ENCODE measurements at places on chromosomes 2 and 18. TPM values are rescaled to one million over a fixed set of nuclear protein-coding genes. Genes with fewer than 3 reads are reported as not detected.

LRRTM1 gene
- total RNA-seq: not detected

MAP3K19 gene
- total RNA-seq: not detected

DNA sequence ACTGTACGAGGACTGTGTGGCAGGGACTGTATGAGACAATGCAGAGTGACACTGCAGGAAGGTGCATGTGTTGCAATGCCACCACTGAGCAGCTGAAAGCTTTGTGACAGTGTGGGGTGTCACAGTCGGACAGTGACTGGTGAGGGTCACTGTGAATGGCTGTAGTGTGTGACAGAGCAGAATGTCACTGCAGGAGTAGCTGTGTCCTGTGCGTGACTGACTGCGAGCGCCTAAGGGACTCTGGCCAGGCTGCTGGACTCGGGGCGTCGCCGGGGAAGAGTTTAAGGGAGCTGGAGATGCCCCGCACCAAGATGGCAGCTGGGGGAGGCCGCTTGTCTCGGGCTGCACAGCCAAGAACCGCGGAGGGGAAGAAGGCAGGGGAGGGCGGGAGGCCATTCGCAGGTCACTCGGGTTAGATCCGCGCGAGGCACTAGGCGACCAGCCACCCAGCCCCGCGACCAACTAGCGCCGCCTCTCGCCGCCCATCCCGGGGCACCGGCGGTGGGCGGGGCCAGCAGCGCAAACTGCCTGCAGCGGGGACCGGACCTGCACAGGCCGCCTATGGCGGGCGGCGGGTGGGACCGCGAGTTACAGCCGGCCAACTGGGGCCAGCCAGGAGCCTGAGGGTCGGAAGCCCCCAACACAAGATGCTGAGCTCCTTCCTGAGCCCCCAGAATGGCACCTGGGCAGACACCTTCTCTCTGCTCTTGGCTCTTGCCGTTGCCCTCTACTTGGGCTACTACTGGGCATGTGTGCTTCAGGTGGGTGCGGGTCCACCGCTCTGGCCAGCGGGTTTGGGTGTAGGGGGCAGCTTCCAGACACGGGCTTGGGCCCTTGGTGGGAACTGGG lies at the start of gene ABHD1:
Gene ABHD1 (plus strand): TSS at position 514 of the 849 bp plus-strand sequence. CDS start 134 bp downstream, at position 648.
- no peaks in the 10 kb centered on the region for H3K27me3 ChIP-seq
- no peaks in the 10 kb centered on the region for H3K4me1 ChIP-seq
- H3K4me3 ChIP-seq: no peak within 1 kb of the TSS
- no peaks in the 10 kb centered on the region for H3K36me3 ChIP-seq
- no peak within 1 kb of the TSS for H3K27ac ChIP-seq

- no peak overlapping the region for H3K27ac ChIP-seq
- H3K4me1 ChIP-seq: no peaks in the 10 kb centered on the region
- H3K27me3 ChIP-seq: peaks cover 59% of the 10 kb centered on the region
- no peak for DNase-seq
- H3K4me3 ChIP-seq: no peak overlapping the region
- H3K36me3 ChIP-seq: no peaks in the 10 kb centered on the region
These were observed 82.3 kb downstream of the MYCN start for GRCh38 chr2:16022548-16023240.

GRCh38 chr2:212034841-212035585 lies 503.6 kb downstream of the ERBB4 start:
- H3K36me3 ChIP-seq: no peaks in the 10 kb centered on the region
- H3K4me1 ChIP-seq: no peaks in the 10 kb centered on the region
- DNase-seq: no peak
- H3K27ac ChIP-seq: no peak overlapping the region
- H3K27me3 ChIP-seq: no peaks in the 10 kb centered on the region
- no peak overlapping the region for H3K4me3 ChIP-seq

Data from HCT116 (cell line).